ENCODE measurements at places on chromosomes 5 and 9. TPM values are rescaled to one million over a fixed set of nuclear protein-coding genes. Genes with fewer than 3 reads are reported as not detected.

PITX1 gene
- total RNA-seq = 0.25 TPM

SPRY4 gene
- 2.1 TPM for total RNA-seq

PPP3R2 gene
- 0.38 TPM for total RNA-seq

CXCL14 gene
- total RNA-seq = 0.41 TPM

C9 gene
- not detected for total RNA-seq

ADAMTS2 gene
- total RNA-seq = 0.86 TPM

FAM13B gene
- 39.6 TPM for total RNA-seq

DROSHA gene
- 42.6 TPM for total RNA-seq

ANKRD34B gene
- total RNA-seq = 0.16 TPM
